ENCODE measurements at places on chromosomes 5 and 9. TPM values are rescaled to one million over a fixed set of nuclear protein-coding genes. Genes with fewer than 3 reads are reported as not detected.

DNA sequence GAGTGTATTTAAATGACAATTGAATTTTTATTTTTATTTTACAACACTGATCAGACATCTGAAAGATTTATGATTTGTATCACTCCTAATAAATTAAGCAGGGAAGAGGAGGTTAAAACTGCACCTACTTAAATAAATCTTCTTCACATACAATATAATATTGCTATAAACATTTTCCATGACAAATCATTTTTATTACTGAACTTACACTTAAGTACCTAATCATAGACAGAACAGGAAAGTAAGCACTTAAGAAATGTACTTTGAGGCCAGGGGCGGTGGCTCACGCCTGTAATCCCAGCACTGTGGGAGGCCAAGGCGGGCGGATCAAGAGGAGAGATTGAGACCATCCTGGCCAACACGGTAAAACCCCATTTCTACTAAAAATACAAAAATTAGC, 3.8 kb downstream of the PFDN1 start:
- no peak for DNase-seq

The TMEM174 gene
- not detected for total RNA-seq

The FAM78A gene
- total RNA-seq: 62.4 TPM

GRCh38 chr5:96316017-96316416, 117.0 kb downstream of the PCSK1 start:
- no peak for DNase-seq

DNA sequence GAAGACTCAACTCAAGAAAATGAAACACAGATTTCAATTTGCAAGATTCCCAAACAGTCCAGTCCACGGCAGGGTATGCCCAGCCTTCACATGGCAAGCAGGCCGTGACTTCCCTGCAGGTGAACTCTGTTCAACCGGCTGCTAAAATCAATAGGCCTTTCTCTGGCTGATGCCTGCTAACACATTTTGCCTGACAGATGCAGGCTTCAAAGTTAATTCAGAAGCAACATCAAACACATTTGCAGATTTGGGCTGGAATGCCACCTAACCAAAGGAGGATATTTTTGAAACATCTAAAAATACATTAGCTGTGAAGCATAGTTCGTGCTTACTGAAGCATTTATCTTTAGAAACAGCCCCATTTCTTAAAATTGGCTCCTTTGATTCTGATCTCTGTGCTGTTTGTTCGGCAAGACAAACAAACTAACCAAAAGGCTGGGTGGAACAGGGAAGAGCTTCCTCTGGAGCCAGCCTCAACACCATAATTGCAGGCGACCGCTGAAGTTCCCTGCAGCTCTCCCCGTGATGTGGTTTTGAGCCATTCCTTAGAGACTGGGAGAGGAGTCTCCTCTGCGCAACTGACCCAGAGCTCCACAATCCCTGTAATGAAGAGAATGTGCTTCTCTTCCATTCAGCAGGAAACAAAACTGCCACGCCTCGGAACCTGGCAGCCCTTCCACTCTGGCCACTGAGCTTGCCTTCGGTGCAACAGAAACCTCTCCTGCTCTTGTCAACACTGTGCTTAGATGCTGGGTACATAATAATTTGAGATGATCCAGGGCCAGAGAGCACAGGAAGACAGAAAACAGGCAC, 126.5 kb downstream of the MYO10 start:
- no peak for DNase-seq

DNA sequence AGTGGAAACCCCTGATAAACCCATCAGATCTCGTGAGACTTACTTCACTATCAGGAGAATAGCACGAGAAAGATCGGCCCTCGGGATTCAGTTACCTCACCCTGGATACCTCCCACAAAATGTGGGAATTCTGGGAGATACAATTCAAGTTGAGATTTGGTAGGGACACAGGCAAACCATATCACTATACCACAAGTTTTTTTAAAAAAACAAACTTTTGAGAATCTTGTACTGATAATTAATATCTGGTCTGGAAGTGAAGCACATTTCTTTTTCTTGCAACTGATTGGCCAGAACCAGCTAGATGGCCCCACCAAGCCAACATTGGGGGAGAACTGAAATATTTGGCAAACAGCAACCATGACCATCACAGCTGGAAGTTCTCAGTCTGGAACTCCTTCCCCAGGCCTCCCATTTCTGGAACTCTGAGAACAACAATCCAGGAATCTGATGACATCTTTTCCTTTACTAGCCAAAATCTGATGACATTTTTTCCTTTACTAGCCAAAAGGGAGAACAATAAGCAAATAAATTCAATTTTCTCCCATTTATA, 51.8 kb upstream of the CDKN2B start:
- no peak for DNase-seq

All from CD4-positive, alpha-beta T cell (primary cell).